ENCODE measurements at places on chromosomes 7 and 10.
A peak's percentile ranks its signal among the peaks of the same experiment; 100 is the strongest.

GRCh38 chr10:12899546-12899945, 102.0 kb downstream of the CCDC3 start:
- no peak for DNase-seq

- peak; percentile 53 for DNase-seq
These were observed 43.2 kb downstream of the IKZF1 start for GRCh38 chr7:50347693-50348092.

GRCh38 chr7:99422186-99422585, 13.4 kb downstream of the BUD31 start:
- DNase-seq: no peak

- DNase-seq: no peak
These were observed 32.8 kb downstream of the CPVL start for GRCh38 chr7:29113384-29114102.

DNA sequence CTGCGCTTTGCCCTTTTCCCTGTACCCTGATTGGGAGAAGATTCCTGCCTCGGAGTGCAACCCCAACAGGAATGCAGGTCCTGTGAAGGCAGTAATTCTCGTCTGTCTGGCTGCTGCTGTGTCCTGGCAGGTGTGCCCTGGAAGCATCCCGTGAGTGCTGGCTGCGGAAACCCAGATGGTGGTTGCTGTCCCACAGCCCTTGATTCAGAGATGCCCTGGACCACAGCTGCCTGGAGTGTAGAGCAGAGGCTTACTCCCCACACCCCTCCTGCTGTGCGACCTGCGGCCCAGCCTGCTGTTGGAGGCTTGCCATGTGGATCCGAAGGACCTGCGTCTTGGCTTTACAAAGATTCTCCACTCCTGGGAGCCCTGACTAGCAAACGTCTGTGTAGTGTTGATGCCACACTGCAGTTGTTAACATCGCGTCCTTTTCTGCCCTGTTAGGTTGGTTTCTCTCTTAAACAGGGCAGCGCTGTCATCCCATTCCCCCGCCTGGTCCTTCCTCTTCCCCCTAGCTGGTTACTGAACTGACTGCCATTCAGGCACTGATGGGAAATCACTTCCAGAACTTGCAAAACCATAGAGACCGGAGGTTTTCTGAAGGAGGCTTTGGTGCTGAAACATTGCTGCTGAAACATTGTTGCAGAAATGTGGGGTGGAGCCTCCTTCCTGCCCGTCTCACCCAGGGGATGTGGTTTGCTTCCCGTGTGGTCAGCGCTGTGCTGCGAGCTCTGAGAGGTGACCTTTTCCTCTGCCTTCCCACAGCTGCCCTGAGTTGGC, 53.3 kb downstream of the DNAJB6 start:
- DNase-seq: no peak

- no peak for DNase-seq
These were observed 11.9 kb upstream of the HOXA13 start for GRCh38 chr7:27211764-27212204.

- no peak for DNase-seq
These were observed 11.4 kb downstream of the ZSWIM8 start for GRCh38 chr10:73796766-73797165.

DNA sequence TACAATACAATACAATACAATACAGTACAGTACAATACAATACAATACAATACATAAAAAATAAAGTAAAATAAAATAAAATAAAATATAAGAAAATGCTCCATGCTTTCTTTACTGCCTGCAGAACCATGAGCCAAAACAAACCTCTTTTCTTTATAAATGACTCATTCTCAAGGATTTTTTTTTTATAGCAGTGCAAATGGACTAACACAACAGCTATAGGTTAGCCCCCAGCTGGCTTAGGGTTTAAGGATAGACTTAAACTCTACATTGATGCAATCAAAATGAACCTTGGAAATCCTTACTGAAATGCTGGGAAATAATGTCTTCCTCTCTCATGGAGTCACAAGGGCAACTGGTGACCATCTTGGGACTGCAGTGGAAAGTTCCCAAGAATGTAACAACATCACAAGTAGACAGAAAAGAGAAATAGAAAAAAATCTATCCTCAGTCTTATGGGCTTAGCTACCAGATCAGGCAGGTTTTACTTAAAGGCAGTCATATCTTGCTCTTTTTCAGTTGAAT, 348.9 kb downstream of the ARL4A start:
- no peak for DNase-seq

GRCh38 chr10:56537984-56538383, 176.9 kb upstream of the ZWINT start:
- DNase-seq: no peak

- DNase-seq: no peak
These were observed 83.8 kb downstream of the ABCA13 start for GRCh38 chr7:48255046-48255445.

- DNase-seq: peak; percentile 26
These were observed 26.5 kb downstream of the LMTK2 start for GRCh38 chr7:98133181-98133580.

DNA sequence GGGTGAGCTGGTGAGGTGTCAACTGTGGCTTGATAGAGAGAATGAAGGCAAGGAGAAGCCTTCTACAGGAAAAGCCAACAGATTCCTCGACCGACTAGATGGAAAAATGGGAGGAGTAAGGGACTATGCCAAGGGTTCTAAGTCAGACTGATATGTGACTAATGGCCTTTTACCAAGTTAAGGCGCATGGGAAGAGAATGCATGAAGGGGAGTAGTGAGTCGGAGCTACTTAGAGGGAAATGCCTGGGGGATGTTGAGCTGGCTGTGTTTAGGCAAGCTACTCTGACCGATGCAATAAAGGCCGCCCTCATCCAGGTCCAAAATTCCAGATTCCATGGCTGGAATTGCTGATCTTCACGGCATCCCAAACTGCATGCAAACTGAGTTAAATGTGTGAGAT, 48.2 kb downstream of the APBB1IP start:
- no peak for DNase-seq

DNA sequence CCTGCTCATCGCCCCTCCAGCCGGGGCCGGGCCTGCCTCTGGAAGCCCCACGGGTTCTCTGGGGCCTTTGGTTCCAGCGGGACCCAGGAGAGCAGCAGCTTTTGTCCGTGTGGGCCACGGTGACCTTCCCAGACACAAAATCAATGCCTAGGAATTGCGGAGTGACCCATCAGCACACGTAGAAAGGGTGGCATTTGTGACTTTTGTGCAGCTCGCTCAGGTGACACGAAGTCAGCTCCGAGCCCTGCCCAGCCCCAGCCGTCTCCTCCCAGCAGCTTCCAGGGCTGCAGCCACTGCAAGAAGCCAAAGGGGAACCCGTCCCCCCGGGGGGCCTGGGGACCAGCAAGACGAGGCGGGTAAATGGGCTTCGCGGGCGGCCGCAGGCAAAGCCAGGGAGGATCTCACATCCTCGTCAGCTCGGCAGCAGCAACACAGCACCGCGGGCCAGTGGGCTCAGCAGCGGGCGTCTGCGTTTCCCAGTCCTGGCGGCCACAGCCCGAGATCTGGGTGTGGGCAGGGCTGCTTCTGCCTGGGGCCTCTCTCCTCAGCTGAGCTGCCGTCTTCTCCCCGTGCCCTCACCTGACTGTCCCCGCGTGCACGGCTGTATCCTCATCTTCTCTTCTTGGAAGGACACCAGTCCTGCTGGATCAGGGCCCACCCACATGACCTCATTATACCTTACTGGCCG, 88.5 kb downstream of the PAXIP1 start:
- DNase-seq: no peak

DNA sequence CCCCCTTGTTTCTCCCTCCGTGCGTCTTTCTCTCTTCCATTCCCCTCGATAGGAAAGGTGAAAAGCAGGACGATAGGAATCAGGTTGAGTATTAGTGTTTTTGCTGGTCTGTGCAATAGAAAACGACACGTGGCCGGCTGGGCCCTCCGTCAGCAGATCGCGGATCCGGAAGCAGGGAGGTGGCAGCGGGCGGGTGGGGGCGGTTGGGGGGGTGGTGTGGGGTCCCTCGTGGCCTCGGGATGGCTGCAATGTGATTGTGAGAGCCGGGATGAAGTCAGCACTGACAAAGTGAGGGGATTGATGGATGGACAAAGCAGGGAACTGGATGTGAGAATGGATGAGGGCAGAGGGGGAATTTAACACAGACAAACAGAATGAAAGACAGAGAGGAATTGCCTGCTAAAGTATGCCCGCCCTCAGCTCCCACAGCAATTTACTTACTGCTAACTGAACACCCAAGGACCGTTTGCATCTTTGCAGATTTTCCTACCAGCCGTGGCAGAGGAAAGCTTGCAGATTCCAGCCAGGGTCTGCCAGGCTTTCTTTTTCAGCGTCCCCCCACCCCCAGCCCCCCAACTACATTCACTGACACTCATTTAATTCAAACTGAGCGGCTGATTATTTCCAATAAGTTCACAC, 280.9 kb downstream of the LRMDA start:
- DNase-seq: no peak

DNA sequence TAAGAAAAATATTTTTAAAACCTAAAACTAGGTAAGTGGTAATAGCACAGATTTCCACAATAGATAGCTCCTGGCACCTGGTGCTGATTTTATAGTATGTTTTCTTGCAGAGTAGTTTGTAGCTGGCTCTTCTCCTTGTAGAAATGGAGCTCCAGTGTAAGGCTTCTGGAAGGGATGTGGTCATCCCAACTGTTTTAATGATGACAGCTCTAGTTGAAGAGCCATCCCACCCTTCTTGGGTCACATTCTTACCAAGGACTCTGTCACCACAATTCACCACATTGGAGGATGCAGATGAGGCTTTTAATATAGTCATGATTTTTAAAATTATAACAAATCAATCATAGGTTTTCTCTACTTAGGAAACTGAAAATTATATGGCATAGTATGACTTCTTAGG, 31.0 kb downstream of the TES start:
- no peak for DNase-seq

- DNase-seq: no peak
These were observed 798.3 kb downstream of the NXPH1 start for GRCh38 chr7:9231630-9232121.

DNA sequence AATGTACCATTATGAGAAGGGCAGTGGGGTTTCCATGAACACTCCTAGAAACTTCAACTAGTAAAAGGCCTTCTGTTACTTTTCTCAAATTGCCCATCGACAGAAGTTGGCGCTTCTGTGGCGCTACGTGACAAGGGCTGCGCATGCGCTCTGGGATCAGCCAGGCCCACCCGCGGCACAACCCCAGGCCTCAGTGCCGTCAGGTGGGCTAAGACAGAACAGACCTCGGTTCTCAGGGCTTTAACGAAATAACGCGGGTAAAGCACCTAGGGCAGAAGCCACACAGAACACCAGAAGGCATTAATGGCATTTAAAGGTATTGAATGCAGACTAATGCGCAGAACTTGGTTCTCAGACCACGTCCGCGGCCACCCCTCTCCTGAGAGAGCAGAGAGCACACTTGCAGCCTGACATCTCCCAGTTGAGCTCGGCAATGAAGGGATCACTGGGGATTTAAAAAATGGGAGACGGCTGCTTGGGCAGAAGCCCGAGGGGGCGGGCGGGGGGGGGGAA, 67.6 kb upstream of the CTNNA3 start:
- DNase-seq: peak; percentile 86

- DNase-seq: no peak
These were observed 20.9 kb downstream of the CD36 start for GRCh38 chr7:80659120-80660055.

GRCh38 chr10:126080879-126081411, 184.6 kb downstream of the FANK1 start:
- DNase-seq: no peak

GRCh38 chr7:43124388-43124787, 11.9 kb downstream of the HECW1 start:
- DNase-seq: no peak

DNA sequence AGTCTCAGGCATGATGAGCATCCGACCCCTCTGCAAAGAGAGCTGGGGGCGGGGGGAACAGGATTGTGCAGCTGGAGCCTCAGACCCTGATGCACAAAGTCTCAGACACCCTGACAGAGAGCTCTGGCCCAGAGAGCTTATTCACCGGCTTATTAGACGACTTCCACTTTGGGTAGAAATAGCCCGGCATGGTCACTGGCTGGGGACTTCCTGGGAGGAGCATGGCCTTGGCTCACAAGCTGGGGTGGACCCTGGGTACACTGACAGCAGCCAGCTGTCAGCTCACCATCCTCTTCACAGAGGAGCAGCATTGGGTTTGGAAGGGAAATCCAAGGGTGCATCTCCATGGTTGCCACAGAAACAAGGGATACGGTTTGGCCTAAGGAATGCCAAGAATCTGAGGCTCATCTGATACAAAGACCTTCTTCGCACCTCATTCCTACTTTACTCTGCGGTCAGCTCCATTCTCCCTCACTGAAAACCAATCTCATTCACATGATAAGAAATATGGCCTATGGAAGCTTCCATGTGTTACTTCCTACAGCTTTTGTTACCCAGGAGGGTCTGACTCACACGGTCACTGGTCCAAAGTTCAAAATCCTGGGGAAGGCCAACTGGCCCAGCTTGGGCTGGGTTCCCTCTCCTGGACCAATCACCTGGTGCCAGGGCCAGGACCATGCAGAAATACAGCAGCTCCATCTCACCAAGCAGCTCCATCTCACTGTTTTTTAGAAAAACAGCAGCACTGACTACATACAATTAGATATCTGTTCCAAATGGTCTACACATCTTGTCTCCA, 25.1 kb downstream of the ZNF467 start:
- DNase-seq: no peak

GRCh38 chr10:8489823-8490222, 435.3 kb downstream of the GATA3 start:
- no peak for DNase-seq

- DNase-seq: peak; percentile 29
These were observed at the start of gene LBX1 for GRCh38 chr10:101229266-101230182. Gene LBX1, minus strand, starts transcription at chr10:101229463. Its CDS starts 648 bp downstream, at chr10:101228815.

DNA sequence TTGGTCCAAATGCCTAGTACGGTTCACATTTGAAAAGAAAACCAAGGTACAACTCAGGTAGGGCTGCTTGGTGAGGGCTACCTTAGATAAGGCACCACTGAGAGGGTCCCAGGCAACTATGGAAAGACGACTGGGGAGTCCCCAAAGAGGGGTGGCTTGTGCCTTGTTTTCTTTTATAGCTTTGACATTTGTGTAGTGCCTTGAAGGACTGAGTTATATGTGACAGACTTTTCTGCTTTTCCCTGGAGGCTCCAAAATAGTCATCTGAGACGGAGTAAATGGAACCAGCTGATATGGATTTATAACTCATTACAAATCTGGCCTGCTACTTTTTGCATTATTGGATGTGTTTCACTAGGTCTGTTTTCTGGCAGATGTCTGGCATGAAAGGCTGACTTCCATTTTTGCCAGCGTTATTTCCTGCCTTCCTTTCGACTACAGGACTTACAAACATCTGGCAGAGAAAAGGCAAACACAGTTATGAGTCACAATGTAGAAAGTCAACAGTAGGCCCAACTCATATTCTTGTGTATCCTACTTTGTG, 88.2 kb upstream of the IMMP2L start:
- no peak for DNase-seq

- DNase-seq: no peak
These were observed 34.5 kb upstream of the SKAP2 start for GRCh38 chr7:26898891-26899290.

Data from activated T-cell treated with anti-CD3 and anti-CD28 coated beads, Interleukin-2, amount 50 U/mL, for 48 hours (primary cell).